ENCODE measurements at places on chromosomes 3 and 15. TPM values are rescaled to one million over a fixed set of nuclear protein-coding genes. Genes with fewer than 3 reads are reported as not detected.

The CCPG1 gene
- total RNA-seq: 249 TPM

The GRAMD1C gene
- 12.1 TPM for total RNA-seq

The PLSCR5 gene
- not detected for total RNA-seq

The CCDC39 gene
- 0.27 TPM for total RNA-seq

The CFAP161 gene
- total RNA-seq: 4.0 TPM

The WNT7A gene
- not detected for total RNA-seq

The UNC45A gene
- total RNA-seq: 75.6 TPM

The SPINK8 gene
- total RNA-seq: not detected

The RAP2B gene
- 49.5 TPM for total RNA-seq

The TIMP4 gene
- 12.3 TPM for total RNA-seq

The UQCC5 gene
- 7.7 TPM for total RNA-seq

The RAB11A gene
- total RNA-seq: 218 TPM

The TIGIT gene
- 0.18 TPM for total RNA-seq

The ITIH1 gene
- not detected for total RNA-seq

Measured in fibroblast of the aortic adventitia (primary cell).